ENCODE measurements at places on chromosomes 13 and 19.

GRCh38 chr19:29211562-29212355 lies 1.2 kb downstream of the UQCRFS1 start:
- DNase-seq = no peak

DNA sequence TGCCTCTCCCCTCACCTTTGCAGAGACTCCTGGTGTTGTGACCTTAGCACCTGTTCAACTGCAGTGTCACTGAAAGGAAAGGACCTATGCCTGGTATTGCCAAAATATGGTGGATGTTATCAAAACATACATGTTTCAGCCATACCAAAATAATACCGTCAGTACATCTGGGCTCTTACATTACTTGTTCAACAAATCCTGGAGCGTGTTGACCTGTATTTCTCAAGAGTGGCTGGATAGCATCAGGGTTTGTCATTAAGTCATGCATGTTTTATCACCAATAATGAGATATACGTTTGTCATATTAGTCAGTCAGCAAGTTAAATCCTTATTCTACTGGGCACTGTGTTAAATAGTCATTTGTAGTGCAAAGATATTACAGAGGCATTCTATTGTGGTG lies 290.8 kb downstream of the SHISA2 start:
- no peak for DNase-seq

DNA sequence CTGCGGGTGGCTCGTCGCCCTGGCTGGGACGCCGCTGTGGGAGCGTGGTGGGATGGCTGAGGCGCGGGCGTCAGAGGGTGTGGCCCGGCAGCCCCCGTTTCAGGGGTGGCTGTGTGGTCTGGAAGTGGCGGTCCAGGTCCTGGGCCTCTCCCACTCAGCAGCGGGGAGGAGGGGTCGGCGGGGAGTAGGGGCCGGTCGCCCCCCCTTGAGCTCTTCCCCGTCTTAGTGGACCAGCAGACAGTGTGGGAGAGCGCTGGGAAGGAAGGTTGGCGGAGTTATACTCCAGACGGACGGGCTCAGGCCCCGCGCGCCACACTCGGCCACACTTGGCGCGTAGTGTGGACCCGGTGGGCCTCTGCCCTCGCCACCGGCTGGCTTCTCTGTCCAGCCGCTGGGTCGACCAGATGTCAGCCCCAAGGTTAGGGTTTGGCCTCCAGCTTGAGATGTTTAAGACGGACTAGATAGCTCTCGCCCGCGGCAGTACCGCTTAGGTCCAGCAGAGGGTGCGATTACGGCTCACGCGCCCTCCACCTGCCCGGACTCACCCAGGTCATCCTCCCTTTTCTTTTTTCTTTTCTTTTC lies 21.7 kb upstream of the ZNF429 start:
- peak; percentile 87 for DNase-seq

DNA sequence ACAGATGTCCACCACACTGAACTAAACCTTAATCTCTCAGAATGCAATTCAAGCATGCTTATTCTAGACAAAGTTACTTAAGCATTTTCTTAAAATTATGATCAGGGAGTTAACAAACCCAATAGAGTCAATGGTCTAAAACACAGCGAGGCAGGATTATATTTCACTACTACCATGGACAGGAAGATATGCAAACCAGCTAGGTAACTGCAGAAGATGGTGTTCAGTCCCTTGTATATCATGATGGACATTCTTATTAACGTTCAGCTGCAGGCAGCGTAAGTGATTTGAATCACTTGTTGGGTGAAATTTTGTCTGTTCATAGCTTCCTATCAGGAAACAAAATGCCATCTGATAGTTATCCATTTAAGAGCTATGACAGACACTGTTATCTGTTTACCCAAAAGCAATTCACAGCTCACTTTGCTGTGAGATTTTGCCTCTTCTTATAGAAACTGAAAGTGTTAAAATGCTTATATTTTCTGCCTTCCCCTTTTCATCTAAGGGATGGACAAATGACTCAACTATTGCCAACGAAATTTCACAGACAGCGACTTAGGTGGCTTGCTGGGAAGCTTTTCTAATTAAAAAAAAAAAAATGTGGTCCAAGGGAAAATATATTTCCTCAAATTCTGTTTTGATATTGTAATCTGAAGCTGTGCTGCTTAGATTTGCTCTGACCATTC lies 591.9 kb downstream of the DACH1 start:
- DNase-seq = no peak

GRCh38 chr13:32113532-32113931 lies 82.0 kb downstream of the FRY start:
- no peak for DNase-seq

GRCh38 chr19:892243-892893 lies 619 bp downstream of the MED16 start:
- peak; percentile 65 for DNase-seq

- DNase-seq = no peak
These were observed 1556.2 kb downstream of the SLITRK5 start for GRCh38 chr13:89227356-89227755.

DNA sequence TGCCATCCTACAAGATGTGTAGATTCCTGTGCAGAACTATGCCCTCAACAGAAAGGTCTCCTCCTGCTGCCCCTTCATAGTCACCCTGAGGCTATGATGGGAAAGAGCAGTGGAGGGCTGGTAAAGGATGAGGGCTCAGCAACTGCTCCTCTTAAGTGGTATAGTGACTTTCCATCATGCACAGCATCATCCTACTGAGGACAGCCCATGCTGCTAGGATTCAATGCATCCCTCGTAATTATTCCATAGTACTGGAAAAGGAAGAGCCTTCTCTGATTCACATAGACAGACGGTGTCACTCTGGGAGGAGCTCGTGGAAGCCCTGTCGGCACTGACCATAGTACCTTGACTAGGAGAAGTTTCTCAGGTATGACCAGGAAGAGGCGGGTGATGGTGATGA lies 47.6 kb upstream of the IRS2 start:
- DNase-seq = no peak

DNA sequence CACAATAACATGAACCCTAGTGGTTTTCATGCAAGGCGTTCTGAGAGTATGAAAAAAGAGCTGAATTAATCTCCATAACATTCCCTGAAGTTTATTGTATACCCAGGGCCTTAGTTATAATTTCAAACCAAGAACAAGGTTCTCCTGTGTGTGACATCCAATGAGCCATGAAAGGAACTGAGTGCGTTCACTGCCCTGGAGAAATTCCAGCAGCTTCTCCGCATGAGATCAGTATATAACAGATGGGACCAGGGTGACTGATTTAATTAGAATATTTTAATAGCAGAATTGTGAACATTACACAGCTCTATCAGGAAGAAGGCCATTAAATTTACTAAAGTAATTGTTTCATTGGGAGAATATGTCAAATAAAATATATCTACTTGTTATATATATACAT lies 1190.5 kb upstream of the SLC10A2 start:
- no peak for DNase-seq

DNA sequence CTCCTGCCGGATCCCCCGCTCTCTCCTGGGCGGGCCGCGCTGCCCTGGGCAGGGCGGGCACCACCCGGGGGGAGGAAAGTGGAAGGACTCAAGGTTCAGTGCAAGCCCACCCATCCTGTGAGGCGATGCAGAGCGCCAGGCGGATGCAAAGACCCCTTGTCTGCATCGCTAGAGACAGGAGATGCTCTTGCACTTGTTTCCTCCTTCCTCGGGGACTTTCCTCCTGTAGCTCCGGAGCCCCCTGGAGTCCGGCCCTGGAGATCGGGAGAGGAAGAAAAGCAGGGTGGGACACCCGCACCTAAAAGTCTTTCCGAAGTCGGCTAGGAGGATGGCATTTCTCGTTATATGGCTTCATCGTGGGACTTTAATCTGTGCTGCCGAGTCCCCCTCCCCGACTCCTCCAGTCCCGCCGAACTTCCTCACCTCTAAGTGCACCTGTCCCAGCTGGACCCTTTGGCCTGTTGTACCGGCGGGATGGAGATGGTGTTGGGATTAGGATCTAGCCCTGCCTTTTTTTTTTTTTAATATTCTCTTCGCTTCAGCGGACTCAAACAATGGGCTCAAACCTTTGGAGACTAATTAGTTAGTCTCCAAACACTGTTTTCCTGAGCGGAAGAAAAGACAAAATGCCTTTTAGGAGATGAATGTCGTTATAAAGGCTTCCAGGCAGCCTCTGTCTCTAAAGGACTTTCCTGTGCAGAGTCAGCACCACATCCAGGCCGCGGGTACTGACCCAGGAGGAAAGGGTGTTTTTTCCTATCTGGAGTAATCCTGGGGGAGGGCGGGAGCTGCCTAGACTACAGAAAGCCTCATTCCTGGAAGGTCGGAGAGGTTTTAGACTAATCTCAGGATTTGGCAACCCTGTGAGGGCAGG lies 725 bp downstream of the FAM124A start:
- no peak for DNase-seq

DNA sequence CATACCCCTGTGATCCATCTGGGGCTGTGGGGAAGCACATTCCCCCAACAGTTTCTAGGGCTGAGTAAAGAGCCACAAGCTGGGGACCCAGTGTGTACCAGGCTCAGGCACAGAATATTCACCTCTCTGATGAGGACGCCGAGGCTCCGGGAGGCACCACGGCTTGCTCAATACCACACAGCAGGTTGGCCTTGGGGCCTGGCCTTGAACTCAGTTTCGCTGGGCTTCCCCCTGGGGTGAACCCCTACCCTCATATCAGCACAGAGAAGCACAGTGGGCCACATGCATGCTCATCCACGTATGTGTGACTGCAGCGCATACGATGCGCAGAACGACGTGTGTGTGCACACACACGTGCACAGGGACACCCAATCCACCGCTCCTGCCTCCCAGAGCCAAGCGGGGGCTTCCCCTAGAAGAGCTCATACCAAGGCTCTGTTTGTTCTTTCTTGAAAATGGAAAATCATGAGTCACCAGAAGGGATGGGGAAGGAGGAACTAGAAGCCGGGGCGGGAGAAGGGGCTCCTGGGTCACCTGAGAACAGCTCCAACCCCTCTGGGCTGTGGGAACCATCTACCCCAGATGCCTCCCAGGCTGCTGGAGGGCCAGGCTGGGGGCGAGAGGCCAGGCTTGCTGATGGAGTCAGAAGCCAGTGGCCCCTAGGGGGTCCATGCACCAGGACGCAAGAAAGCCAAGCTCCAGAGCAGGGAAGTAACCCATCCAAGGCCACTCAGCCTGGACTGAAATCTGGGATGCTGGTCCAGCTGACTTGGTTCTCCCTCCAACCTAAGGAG lies 4.9 kb upstream of the PDE4C start:
- DNase-seq = no peak

- peak; percentile 39 for DNase-seq
These were observed 108.6 kb downstream of the ELF1 start for GRCh38 chr13:40910324-40911050.

- no peak for DNase-seq
These were observed 6.9 kb downstream of the THSD1 start for GRCh38 chr13:52399046-52399445.

DNA sequence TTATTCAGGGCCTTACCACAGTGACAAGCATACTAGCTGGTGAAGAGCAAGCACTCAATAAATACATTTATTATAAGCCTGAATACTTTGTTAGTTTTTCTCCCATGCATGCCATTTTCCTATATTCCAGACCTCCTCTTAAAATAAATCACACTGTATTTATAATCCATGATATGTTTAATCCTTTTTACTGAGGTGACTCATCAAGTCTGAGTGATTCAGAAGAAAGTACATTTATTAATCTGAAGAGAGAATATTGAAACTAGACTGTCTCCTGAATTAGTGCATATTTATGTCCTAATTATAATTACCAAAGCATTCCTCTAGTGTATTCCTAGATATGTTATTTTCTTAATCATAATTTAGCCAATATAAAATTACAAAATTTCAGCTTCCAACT lies 323.3 kb downstream of the NALCN start:
- DNase-seq = no peak

- no peak for DNase-seq
These were observed 70.5 kb upstream of the CSNK1A1L start for GRCh38 chr13:37175996-37176395.

GRCh38 chr19:1307320-1307719 lies 21.6 kb downstream of the EFNA2 start:
- DNase-seq = no peak

GRCh38 chr13:33799950-33800592 lies 17.9 kb upstream of the RFC3 start:
- DNase-seq = peak; percentile 87

DNA sequence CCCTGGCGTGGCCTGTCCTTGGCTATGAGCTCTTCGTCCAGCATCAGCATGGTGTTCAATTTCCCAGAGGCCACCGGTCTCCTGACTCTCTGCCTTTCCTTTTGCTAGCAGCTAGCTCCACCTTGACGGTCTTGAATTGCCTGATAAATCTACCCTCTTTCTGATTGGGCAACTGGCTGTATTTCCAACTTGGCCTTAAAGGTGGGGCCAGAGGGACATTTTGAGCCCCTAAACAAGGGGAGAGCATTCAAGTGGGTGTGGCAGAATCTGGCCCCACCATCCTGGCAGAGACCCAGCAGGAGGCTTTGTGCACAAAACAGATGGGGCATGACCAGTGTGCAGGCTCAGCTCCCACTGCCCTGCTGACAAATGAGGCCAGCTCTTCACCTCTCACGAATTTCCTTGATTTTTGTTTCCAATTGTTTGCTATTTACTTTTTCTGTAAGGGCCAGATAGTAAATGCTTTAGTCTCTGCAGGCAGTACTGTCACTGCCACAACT lies 148.9 kb upstream of the VSTM2B start:
- DNase-seq = no peak

DNA sequence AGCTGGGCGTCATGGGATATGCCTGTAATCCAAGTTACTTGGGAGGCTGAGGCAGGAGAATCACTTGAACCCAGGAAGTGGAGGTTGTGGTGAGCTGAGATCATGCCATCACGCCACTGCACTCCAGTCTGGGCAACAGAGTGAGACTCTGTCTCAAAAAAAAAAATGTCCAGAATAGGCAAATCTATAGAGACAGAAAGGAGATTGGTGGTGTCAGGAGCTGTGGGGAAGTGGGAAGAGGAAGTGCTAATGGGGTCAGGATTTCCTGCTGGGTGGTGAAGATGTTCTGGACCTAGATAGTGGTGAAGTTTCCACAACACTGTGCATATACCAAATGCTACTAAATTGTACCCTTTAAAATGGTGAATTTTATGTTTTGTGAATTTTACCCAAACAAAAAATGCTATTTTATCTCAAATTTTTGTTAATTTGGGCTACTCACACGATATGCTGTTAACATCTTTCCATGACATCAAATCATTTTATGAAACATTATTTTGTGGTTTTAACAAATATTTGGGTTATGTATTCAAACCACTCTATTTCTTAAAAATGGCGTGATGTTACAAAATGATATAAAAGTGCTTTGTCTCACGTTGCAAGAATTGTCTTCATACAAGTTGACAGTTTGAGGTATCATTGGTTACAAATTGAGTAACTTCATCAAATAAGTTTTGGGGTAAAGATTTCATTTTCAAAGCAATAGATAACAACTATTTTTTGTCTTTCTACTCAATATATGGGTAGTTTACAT lies 7.4 kb upstream of the CYP4F3 start:
- DNase-seq = no peak

- no peak for DNase-seq
These were observed 87.6 kb downstream of the CAB39L start for GRCh38 chr13:49356223-49356622.

All from Karpas-422 (cell line).